ENCODE measurements at places on chromosomes 2 and 18.

- DNase-seq, result no peak
Measured at GRCh38 chr2:183117226-183117625, 7.0 kb upstream of the NUP35 start.

DNA sequence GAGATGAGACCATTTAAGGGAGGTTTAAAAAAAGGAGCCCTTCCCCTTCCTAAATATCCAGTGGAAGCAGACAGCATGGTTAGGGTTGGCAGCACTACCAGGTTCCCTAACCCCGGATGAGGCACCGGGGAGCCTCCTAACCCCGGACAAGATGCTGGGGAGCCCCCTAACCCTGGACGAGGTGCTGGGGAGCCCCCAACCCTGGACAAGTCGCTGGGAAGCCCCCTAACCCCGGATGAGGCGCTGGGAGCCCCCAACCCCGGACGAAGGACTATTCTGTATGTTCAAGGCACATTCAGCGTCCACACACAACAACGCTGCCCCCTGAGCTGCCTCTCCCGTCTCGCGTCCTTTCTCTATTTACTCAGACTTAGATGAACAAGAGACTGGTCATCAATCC lies 51.9 kb downstream of the ANKMY1 start:
- DNase-seq, result no peak

GRCh38 chr2:176500901-176501300 lies 231.7 kb downstream of the MTX2 start:
- DNase-seq, result no peak

GRCh38 chr2:233476063-233476410 lies 90.5 kb downstream of the USP40 start:
- no peak for DNase-seq

DNA sequence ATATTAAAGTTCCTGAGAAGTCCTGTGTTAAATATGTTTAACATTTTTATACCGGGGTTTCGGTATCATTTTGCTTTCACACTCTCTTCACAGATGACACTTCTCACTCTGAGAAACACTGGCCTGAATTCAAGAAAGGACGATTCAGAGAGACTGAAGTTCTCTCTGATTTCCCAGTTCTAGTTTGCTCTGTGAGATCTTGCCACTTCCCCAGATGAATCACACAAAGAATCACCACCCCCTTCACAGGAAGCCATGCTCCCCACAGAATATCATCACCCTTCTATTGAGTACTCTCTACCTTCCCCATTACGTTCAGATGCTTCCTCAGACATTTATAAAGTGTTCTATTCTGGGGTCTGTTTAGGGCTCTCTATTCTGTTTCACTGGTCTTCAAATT lies 16.1 kb upstream of the CD207 start:
- no peak for DNase-seq
